ENCODE measurements at places on chromosomes 6 and 20.

GRCh38 chr6:119848696-119849095 lies 499.1 kb upstream of the MAN1A1 start:
- DNase-seq = no peak

- no peak for DNase-seq
Measured at GRCh38 chr20:4711511-4711910, 10.2 kb upstream of the PRND start.

- no peak for DNase-seq
Measured at GRCh38 chr6:45772886-45773495, 242.7 kb downstream of the CLIC5 start.

DNA sequence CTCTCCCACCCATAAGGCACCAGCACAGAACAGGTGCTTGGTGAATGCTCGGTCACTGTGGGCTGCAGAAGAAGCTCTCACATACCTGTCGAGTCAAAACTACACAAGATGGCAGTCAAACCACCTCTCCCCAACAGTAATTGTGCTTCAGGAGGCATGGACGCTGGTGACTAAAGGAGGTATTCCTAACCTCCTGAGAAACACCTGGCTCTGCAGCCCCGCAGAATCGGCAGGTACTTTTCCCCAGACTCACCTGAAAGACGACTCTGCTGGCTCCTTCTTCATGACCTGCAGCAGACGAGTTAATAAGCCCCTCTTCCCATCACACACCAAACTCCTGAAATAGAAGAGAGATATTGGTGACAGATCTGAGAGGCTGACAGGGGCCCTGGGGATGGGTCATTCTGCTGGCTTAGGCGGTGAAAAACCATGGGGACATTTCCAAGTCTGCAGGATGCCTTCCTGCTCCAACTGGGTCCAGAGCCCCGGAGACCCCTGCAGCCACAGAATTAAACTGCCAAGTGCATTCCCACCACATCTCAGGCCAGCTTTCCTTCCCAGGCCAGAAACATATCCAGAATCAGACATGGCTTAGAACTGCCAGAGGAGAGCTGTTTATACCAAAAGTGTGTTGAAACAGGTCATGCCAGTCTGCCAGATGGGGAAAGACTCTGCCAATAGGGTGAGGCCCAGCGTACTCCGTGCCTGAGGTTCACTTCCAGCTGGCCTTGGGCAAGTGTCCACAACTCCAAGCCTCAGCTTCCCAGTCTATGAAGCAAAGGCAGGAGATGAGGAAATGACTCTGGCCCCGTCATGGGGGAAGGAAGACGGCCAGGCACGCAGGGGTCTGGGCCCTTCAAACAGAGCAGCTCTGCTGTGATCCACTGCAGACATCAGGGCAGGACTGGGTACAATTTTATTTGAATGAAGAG lies 53.0 kb downstream of the MYH7B start:
- DNase-seq = no peak

GRCh38 chr6:101614774-101615173 lies 221.3 kb downstream of the GRIK2 start:
- DNase-seq = no peak

DNA sequence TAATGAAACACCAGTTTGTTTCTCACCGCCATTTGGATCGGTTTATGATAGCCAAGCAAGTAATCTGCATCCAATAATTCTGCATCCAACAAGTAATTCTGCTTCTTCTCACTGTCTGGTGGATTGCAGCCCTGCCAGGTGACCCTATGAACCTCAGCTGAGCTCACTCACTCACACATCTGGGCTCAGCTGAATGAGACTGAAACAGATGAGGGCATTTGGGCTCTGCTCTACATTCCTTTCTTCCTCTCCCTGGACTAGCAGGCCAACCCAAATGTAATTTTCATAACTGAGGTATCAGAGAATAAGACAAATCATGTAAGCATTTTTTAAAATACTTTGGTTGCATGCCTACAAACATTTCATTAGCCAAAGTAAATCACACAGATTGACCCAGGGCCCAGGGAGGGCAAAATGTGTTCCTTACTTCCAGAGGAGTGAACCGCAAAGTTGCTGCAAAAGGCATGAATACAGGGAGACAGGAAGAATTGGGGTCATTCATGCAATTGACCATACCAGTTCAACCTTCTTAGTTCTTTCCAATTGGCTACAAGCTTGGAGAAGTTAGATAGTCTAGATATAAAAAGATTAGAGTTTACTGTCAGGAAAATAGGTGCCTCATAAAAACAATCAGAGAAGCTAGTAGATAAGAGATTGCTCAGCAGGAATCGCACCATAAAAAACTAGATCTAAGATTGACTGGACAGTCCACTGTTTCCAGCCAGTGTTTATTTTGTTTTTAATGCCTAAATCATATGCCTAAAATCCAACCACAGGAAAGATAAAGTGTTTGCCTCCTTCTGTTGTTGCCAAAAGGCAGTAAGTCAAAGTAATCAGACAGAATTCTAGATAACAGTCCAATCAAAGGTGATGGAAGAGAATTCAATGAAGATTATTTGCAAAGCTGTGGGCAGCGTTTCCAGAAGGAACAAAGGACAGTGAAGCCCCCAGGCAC lies 43.7 kb downstream of the CBLN4 start:
- no peak for DNase-seq

DNA sequence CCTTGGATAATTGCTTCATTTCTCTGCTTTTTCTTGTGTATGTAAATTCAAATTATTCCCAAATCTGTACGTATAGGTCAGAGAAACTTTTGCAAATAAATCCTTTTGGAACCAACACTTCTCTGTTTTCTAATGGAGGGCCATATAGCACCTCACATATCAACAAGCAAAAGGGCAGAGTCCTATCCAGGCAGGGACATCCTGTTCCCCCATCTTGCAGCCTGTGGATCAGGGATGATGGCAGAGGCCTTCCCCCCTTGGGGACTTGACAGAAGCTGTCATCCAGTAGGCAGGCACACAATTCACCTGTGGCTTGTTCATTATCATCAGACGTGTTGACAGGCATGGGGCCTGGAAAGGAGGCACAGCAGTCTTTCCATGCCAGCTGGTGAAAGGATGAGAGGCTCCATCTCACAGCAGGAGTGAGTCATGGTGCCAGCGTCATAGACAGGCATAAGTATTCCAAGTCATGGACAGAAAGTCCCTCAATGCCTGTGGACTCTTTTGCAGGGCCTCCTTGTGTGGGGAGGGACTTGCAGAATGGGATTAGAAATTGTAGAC lies 31.8 kb upstream of the PLEKHG1 start:
- no peak for DNase-seq

- peak; percentile 21 for DNase-seq
Measured at GRCh38 chr6:90573624-90574023, 13.2 kb downstream of the MAP3K7 start.
